ENCODE measurements at places on chromosomes 3 and 15.

DNA sequence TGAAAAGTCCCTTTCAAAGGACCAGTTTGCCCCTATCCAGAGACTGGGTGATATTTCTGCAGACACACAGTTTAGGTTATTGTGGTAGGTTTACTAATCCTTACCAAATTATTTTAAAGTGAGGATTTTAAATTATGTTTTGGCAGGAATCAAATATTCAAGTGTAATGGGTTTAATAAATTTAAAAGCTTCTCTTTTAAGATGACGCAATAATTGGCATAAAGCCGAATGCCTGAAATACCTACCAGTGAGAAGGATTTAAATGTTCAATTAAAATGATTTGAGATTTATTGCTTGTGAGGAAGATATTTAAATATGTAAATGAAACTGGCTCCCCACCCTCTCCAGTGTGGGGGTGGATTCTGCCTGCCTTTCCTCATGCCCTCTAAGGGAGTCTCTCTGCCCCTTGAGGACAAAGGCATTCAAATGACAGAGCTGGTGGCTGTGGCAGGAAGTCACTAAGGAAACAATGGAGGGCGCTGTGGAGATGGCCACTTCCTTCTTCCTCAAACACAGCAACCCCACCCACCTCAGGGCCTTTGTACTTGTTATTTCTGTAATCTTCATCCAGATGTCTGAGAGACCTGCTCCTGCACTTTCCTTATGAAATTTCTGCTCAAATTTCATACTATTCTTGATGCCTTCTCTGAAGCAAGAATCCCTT lies 131.7 kb downstream of the TNIK start:
- peak; percentile 73 for DNase-seq

DNA sequence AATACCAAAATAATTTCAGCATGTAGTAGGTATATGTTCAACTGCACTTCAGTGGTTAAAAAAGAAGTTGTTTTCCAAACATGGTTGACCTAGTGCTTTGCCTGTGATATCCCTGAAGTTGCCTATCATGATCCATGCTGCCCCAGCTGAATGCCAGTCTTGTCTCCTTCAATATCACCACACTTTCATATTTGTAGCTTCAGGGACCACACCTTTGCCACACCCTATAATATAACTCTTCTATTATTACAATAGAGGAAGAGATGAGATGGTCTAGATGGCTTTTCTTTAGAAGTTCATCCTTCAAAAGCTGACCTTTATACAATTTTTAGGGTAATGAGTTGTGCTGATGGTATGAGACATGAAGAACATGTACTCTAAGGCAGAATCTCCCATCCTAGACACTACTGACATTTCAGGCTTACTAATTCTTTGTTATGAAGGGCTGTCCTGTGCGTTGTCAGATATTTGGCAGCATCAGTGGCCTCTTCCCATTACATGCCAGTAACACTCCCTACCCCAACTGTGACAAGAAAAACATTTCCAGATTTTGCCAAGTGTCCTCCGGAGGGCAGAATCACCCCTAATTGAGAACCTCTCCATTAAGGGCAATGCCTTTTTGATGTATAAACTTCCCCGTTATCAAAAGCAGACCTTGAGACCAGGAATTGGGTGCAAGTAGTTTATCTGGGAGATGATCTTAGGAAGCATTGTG lies 76.2 kb upstream of the PLCL2 start:
- no peak for DNase-seq

- DNase-seq, result no peak
These were observed 112.1 kb downstream of the SEMA5B start for GRCh38 chr3:122915300-122916055.

DNA sequence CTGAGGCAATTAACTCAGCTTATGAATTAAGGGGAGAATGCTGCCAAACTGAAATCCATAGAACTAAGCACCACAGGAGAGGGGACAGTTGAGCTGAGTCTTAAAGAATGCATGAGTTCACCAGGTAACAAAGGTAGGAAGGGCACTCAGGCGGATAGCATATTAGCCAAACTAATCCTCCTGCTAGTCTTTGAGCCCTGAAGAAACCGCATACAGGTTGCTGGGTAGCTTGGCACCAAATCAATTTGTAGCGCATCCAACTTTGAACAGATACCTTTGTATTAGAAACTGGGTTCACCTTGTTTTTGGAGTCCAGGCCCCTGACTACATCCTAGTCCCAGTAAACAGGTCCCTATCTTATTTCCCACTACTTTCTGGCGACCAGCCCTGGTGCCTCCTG lies 93.7 kb downstream of the FRMD4B start:
- no peak for DNase-seq

- DNase-seq, result no peak
These were observed 95.3 kb upstream of the ATP2B2 start for GRCh38 chr3:10600726-10601125.

- no peak for DNase-seq
These were observed 34.5 kb downstream of the USP3 start for GRCh38 chr15:63538876-63539275.

DNA sequence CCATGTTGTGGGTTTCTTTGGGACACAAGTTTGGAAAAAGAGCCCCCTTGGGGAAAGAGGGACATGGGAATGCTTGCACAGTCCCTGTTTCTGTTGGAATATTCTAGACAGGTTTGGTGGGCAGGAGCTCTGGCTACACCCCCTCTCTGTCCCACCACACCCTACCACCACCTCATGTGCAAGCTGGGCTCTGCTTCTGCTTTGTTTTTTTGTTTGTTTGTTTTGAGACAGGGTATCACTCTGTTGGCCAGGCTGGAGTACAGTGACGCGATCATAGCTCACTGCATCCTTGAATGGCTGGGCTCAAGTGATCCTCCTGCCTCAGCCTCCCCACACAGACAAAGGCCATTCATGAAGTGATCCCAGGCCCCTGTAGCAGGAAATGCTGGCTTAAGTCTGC lies 56.9 kb upstream of the FGD5 start:
- no peak for DNase-seq

GRCh38 chr15:60905587-60905986 lies 323.5 kb downstream of the RORA start:
- DNase-seq, result no peak

- DNase-seq, result no peak
These were observed 38.6 kb downstream of the ZBTB11 start for GRCh38 chr3:101638261-101638745.

GRCh38 chr3:23389686-23390085 lies 186.6 kb downstream of the UBE2E2 start:
- no peak for DNase-seq

- DNase-seq, result no peak
These were observed 72.1 kb downstream of the ADAM10 start for GRCh38 chr15:58677426-58677825.

GRCh38 chr3:98991393-98991792 lies 89.9 kb upstream of the DCBLD2 start:
- no peak for DNase-seq

- no peak for DNase-seq
These were observed 241.0 kb upstream of the LYSMD4 start for GRCh38 chr15:99974246-99974645.

DNA sequence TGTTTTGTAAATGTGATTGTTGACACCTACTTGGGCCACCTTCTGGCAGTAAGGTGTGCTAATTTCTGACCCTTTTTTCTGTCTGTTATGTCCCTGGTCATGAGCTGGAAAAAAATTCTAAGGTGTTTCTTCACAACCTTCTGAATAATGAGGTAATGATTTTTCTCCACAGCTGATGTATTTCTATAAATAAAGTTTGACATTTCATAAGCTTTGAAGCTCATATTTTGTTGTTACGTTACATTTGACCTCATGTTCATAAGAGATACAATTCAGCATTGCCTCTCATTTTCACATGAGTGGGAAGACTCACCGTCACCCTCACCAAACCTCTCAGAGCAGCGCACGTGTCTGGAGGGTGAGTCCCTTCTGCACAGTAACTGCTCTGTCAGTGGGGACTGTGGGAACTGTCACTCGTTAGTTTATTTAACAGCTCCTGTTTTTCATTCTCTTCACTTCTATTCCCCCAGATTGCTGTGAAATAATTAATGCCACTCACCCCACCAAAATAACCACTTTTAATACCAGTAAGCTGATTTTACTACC lies 140.9 kb downstream of the PLCL2 start:
- DNase-seq, result no peak

GRCh38 chr3:189057369-189057768 lies 114.4 kb upstream of the TPRG1 start:
- no peak for DNase-seq

DNA sequence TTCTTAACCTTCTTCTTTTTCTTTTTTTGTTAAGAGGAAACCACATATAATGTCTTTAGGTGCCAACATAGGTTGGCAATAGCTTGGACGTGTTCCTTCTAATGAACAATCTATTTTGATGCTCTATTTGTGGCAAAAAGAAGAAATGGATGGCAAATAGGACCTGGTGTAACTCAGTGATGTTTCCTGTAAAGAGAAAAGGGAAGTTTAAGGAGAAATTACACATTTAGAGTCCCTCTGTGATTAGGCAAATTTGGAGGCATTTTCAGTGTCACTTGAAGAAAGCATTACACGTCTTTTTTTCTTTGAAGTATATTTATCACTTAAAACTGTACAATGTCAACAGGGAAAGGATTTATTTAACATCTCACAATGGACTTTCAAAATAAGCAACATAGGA lies 327.1 kb downstream of the ZIC1 start:
- no peak for DNase-seq

- DNase-seq, result no peak
These were observed 1074.8 kb upstream of the ALCAM start for GRCh38 chr3:104291878-104292277.

- no peak for DNase-seq
These were observed 274.5 kb upstream of the RARB start for GRCh38 chr3:25153561-25153960.

DNA sequence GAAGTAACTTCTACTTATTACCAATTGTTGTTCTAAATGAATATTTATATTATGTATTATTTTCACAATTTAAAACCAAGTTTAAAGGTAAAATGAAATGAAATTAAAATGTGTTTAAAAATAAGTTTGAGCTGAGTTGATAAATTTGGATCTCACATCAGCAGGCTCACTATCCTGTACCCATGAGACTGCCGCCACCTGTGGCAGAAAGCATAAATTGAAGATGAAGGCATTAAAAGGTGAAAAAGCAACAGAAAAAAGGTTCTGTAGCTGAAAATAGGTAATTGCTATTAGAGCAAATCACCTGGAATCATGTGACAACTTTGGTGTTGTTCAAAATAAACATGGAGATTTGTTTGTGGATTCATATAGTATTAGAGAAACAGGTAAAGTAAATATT lies 133.0 kb upstream of the CADM2 start:
- no peak for DNase-seq

DNA sequence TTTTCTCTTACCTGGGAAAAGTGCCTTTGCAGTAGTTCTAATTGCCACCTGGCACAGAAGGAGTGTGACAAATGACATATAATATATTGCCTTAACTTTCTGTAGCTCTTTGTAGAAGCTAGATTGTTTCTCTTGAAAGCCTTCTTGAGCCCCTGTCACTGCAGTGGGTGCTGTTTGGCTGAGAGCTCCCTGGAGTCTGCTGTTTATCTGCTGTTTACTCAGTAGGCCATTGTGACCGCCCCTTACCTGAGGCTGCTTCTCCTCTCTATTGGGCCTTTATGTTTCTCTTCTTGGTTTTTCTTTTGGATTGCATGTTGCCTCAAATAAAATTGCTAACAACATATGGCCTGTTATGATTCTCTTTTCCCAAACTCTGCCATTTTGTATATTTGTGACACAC lies 16.7 kb downstream of the MAP2K5 start:
- DNase-seq, result no peak

DNA sequence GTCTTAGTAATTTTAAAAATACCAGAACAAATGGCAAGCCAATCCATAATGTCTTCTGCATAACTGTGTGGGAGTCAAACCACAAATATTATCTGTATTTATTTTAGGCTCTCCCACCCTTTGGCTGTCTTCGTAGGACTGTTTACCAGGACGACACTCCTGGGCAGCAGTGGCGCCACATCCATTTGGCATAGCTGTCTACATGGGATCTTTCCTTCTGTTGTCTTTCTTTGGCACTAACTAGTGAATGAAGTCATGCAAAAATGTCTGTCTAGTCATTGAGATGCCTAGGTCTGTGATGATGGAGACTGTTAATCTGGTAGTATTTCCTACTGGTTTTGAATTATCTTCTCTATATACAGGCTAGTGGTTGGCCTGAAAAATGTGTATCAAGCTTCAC lies 54.0 kb upstream of the CHMP2B start:
- DNase-seq, result no peak

DNA sequence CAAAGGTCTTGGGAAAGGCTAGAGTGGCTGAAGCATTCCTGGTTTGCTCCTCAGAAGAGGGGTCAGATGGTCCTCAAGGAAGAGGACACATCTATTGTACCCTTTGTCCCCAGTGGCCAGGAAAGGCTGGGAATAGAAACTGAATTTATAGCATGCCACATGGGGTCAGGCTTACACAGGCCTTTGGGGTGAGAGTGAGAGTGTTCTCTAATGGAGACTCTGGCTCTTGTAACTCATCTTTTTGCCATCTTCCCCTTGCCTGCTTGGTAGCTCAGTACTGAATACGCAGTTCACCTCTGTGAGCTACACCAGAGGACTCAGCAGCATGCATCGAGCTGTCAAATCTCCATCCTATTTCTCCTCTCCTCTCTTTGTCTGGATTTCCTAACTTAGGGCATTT lies 87.5 kb downstream of the ATP2B2 start:
- DNase-seq, result no peak

DNA sequence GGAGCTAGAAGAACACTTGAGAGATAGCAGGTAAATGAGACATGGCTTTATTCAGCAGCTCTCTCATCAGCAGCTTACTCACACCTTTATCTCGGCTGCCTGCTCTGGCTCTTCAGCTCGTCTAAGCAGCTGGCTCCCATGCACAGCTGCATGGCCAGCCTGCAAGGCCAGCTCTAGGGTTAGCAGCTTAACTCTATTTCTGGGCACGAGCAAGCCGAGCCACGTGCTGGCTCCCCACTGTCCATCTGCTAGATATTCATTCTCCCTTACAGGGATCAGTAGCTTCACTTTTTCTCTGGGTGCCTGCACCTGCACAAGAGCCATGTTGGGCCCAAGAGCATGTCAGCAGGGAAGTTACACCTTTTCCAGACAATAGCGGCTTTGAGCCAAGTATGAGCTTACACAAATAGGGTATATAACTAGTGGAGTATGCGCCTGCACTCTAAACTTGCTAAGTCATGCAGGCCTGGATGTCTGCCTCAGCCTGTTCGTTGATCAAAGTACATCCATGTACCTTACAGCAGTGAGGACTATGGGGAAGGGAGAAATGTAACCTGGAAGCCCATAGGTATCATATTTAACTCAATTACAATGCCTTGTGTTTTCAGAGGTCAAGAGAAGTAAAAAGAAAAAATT lies 174.9 kb upstream of the SNTN start:
- DNase-seq, result no peak

DNA sequence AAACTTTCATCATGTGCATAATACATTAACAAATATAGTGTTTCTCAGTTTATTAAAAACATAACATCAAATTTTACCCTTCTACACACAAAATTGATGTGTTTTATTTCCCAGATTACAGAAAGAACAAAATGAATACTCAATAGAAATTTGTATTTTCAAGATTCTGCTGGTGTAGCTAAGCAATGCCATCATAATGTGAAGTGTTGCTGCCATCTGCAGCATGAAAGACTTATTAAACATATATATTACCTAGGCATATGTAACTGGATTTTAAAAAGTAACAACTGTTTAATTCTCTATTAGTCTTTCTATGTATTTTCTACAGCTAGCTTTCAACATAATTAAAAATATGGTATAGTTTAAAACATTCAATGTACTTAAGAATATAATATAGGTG lies 27.5 kb downstream of the PLSCR5 start:
- no peak for DNase-seq

GRCh38 chr3:154061001-154061370 lies 60.2 kb upstream of the ARHGEF26 start:
- DNase-seq, result no peak

- DNase-seq, result no peak
These were observed 1043.6 kb downstream of the DIPK2A start for GRCh38 chr3:145015253-145015652.

- DNase-seq, result no peak
These were observed 5.2 kb upstream of the EBLN2 start for GRCh38 chr3:73056014-73056844.

All from lower lobe of right lung (tissue), 2 donors.